BJ (cell line): ENCODE measurements at places on chromosomes 3 and 15. TPM values are rescaled to one million over a fixed set of nuclear protein-coding genes. Genes with fewer than 3 reads are reported as not detected.

NKTR gene
- polyA plus RNA-seq = 19.0 and 37.6 TPM in 2 replicates

SLC9C1 gene
- polyA plus RNA-seq = not detected in 2 replicates

RARB gene
- polyA plus RNA-seq = 7.8 and 10.1 TPM in 2 replicates

AEN gene
- 35.6 and 45.5 TPM in 2 replicates for polyA plus RNA-seq

IQCH gene
- polyA plus RNA-seq = 0.82 and 1.5 TPM in 2 replicates

IGDCC3 gene
- polyA plus RNA-seq = not detected in 2 replicates

GCNT3 gene
- polyA plus RNA-seq = not detected in 2 replicates

SLC12A1 gene
- polyA plus RNA-seq = not detected in 2 replicates

KIF15 gene
- 2.0 and 4.0 TPM in 2 replicates for polyA plus RNA-seq

GREM1 gene
- 2,051 and 2,694 TPM in 2 replicates for polyA plus RNA-seq

STRIT1 gene
- polyA plus RNA-seq = not detected in 2 replicates

FYCO1 gene
- polyA plus RNA-seq = 13.0 and 14.2 TPM in 2 replicates

GOLGA8J gene
- not detected in 2 replicates for polyA plus RNA-seq

UROC1 gene
- polyA plus RNA-seq = not detected in 2 replicates

TMEM40 gene
- polyA plus RNA-seq = 0.20 and 0.52 TPM in 2 replicates

ARL14 gene
- not detected in 2 replicates for polyA plus RNA-seq

AQR gene
- 15.3 and 24.7 TPM in 2 replicates for polyA plus RNA-seq

HIGD2B gene
- not detected in 2 replicates for polyA plus RNA-seq

- no peak for DNase-seq
Measured at GRCh38 chr3:32780071-32780734, 37.6 kb upstream of the TRIM71 start.

- DNase-seq = no peak
Measured at GRCh38 chr3:72627271-72627670, 221.0 kb downstream of the SHQ1 start.

GRCh38 chr3:197555281-197556261 lies at the start of gene BDH1:
TSS of gene BDH1 (minus strand) at chr3:197555968. CDS start at chr3:197546443, 9,525 bp downstream.
- DNase-seq = no peak

- no peak for DNase-seq
Measured at GRCh38 chr3:49757197-49757596, 29.1 kb downstream of the IP6K1 start.

DNA sequence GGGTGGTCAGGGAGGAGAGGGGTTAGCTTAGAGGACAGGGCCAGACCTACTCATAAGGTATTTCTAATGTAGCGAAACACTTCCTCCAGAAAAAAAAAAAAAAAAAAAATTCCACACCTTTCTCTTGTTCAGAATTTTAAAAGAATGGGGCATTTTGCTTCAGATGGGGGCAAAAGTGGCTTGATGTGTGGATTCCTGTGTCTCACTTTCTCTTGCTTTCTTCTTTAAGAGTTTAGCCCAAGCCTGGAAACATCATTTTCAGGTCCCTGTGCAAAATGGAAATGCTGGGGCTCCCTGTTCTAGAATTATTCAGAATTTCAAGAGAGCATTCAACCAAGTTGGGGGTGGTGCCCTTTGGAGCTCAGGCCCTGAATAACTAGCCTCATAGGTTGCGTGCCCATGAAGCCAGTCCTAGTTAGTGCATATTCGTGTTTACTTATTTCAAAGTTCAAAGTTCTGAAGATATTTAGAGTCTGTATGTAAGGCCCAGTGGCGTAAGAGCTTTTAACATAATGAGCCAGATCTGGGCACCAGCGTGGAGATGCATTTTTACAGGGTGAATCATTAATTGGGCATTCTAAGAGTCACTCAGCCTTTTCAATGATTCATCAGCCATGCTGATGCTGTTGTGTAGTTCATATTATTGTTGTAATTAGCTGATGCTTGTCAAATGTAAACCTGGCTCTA lies 104.5 kb downstream of the RPLP1 start:
- DNase-seq = peak; percentile 92

GRCh38 chr15:89378296-89379151 lies 43.9 kb upstream of the POLG start:
- no peak for DNase-seq

DNA sequence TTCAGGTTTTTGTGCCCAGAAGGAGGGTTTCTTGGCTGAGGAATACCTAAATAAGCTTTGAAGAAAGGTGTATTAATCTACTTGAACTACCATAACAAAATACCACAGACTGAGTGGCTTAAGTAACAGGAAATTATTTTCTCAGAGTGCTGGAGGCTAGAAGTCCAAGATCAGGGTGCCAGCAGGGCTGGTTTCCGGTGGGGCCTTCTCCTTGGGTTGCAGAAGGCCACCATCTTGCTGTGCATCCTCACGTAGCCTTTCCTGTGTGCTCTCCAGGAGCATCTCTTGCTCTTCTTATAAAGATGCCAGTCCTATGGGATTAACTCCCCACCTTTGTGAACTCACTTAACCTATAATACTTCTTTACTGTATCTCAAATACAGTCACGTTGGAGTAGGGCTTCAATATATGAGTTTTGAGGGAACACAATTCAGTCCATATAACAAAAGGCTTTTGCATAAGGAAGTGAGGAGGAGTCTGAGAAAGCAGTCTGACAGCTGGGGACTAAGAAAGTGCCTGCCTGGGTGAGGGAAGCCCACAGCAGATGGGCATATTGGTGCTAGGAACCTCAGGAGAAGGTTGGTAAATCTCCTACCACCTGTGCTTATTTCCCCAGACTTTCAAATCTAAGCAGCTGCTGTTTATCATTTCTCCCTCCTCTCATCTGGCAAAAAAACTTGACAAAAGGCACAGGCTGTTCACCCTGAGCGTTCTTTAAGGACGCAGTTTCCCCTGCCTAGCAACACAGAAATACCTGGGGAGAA lies 89.6 kb upstream of the CBLB start:
- no peak for DNase-seq

- no peak for DNase-seq
Measured at GRCh38 chr15:40695469-40695890, 506 bp downstream of the RAD51 start.

- no peak for DNase-seq
Measured at GRCh38 chr3:39113291-39113690, 5.8 kb downstream of the TTC21A start.

- peak; percentile 94 for DNase-seq
Measured at GRCh38 chr3:127734754-127735473, 62.2 kb downstream of the ABTB1 start.

GRCh38 chr3:40546816-40547215 lies 22.1 kb downstream of the ZNF621 start:
- DNase-seq = no peak

GRCh38 chr3:22296601-22297000 lies 545.6 kb upstream of the ZNF385D start:
- DNase-seq = no peak

- no peak for DNase-seq
Measured at GRCh38 chr3:127119693-127120464, 73.1 kb upstream of the PRR23E start.

DNA sequence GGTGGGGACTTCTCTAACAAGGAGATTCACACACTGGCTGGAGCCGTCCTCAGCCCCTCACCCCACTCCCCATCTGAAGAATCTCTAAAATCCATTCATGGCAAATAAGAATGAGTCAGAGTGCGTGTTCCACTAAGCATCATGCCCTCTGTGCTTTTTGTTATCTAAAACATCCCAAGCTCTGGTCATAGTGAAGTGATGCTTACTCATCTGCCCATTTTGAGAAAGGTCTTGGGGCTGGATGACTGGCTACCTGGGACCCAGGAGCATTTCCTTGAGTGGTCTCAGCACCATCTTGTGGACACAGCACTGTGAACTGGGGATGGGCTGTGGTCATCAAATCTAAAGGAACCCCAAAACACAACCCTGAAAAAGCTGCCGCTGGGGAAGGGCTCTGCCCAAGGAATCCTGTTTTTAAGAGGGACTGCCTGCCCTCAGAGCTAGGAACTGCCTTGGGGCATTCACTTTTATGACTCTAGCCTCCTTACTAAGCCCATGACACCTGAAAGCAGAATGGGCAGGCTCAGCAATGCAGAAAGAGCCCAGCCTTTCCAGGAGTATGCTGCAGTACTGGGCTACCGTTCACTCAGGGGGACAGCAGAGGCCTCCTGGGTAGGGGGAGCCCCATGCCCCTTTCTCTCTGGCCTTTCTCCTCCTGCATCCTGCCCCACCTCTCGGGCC lies 53.5 kb downstream of the ZBTB38 start:
- peak; percentile 65 for DNase-seq

GRCh38 chr3:24377218-24377993 lies 117.2 kb downstream of the THRB start:
- DNase-seq = no peak

- DNase-seq = no peak
Measured at GRCh38 chr3:61343543-61343942, 92.3 kb upstream of the FHIT start.

GRCh38 chr3:100150473-100150872 lies 36.2 kb upstream of the FILIP1L start:
- no peak for DNase-seq

DNA sequence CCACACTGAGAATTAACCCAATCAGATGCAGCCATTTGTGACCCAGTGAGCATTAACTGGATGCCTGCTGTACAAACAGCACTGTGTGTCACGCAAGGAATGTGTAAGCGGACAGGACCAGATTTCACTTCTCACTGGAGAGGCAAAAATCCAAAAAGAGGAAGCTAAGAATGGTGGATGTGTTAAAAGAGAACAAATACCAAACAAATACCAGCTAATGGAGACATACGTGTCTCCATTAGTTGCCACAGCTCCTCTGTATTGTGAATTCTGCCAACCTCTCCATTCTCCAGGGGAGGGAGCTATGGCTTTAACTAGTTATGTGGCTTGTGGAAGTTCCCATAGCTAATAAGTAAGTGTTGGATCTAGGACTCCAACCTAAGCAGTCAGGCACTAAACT lies 2.6 kb downstream of the LTF start:
- no peak for DNase-seq

GRCh38 chr3:8191406-8191805 lies 310.2 kb upstream of the LMCD1 start:
- DNase-seq = no peak

- DNase-seq = no peak
Measured at GRCh38 chr15:76150513-76150912, 90.7 kb downstream of the TMEM266 start.

DNA sequence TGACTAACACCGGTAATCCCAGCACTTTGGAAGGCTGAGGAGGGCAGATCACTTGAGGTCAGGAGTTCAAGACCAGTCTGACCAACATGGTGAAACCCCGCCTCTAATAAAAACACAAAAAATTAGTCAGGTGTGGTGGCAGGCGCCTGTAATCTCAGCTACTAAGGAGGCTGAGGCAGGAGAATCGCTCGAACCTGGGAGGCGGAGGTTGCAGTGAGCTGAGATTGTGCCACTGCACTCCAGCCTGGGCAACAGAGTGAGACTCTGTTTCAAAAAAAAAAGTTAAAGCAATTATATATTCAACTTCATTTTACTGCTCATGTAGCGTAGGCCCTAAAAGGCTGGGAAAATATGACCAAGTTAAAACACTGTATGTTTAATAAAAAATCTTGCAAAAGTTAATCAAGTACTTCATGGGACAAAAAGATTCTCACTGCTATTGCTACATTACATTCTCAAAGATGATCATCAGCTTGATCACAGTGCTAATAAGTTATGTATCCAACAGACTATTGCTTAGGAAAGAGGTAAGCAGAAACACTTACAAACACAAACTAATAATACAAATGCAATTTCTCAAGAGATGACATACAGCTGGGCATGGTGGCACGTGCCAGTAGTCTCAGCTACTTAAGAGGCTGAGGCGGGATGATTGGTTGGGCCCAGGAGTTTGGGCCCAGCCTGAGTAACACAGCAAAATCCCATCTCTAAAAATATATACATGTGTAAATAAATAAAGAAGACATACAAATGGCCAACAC lies 2.7 kb downstream of the COPS2 start:
- no peak for DNase-seq

DNA sequence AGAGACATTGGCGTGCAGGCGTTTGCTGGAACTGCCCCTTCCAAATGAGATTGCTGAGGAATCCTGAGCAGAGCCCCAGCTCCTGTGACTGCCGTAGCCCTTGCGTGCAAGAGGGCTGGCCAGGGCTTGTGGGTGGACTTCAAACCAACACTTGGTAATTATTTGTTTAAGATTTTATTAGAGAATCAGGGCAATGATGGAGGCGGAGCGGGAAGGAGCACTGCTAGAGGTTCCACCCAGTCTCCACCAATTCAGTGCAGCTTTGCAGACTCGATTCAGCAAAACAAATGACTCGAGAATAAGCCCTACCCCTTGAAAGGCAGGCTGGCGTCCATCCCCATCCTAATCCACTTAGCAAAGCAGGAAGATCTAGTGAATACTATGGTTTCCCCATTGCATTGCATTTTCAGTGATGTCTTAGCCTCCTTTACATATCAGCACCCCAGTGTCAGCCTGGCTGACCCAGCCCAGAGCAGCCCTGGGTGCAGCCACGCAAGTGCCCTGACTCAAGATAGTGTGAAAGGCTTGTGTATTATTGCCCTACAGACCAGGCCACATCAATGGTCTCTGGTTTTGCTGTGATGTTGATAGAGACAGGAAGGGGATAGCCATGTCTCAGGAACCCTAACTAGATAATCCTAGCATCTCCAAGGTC lies 26.0 kb downstream of the GLDN start:
- DNase-seq = peak; percentile 67

DNA sequence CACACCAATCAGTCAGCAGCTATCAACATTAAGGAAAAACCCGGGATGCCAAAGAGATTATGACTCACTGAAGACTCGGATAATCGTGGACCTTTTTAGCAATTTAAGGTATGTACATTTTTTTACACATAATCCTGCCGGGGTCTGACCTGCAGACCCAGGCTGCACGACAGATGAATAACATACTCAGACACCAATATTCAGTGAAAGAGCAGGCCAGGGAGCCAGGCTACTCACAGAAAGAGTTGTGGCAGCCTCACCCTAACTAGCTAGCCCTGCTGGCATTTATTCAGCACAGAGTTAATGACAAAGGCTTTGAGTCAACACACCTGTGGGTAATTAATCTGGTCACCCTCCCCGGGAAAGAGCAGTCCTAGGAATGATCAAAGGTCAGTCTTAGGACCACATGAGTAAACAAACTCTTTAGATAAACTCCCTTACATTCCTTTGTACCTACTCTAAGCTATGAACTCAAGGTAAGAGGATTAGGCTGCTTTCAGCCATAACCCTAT lies 727.5 kb downstream of the TBL1XR1 start:
- DNase-seq = no peak

- no peak for DNase-seq
Measured at GRCh38 chr15:35288580-35288979, 203.5 kb upstream of the NANOGP8 start.

- DNase-seq = no peak
Measured at GRCh38 chr3:25973122-25973521, 183.2 kb downstream of the OXSM start.

DNA sequence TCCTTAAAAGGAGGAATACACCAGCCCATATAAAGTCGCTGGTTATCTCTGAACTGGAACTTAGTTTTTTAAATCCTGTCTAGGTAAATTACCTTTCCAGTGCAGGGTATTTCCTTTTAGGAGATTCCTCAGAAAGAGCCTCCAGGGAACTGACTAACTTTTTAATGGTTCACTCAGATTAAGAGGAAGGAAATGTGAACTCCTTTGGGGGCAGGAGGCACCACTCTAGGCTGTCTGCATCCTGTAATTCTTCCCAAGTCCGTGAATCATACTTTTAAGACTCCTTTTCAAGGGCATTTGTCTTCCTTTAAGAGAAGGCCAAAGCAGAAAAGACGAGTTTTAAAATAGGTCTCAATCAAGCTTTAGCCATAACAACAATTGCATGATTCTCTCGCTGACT lies 871.2 kb upstream of the NR2F2 start:
- DNase-seq = no peak

GRCh38 chr15:28948036-28948435 lies 62.3 kb downstream of the APBA2 start:
- no peak for DNase-seq

- peak; percentile 50 for DNase-seq
Measured at GRCh38 chr3:115783938-115784738, 160.8 kb downstream of the GAP43 start.

- no peak for DNase-seq
Measured at GRCh38 chr3:119700269-119700919, 2.4 kb upstream of the CFAP91 start.
